ENCODE measurements at places on chromosomes 1 and 21. TPM values are rescaled to one million over a fixed set of nuclear protein-coding genes. Genes with fewer than 3 reads are reported as not detected.

Gene MAP3K21
- 7.3 TPM for total RNA-seq

Gene SPATA21
- total RNA-seq: not detected

Gene LCE1D
- total RNA-seq: not detected

Gene SUMO3
- total RNA-seq: 52.6 TPM

Gene TMEM240
- 2.3 TPM for total RNA-seq

Gene ZFP69
- 3.4 TPM for total RNA-seq

- no peak for ATAC-seq
Measured at GRCh38 chr1:115702959-115703358, 61.2 kb downstream of the VANGL1 start.

- ATAC-seq: peak; percentile 32
Measured at GRCh38 chr1:100152271-100152670, 19.3 kb downstream of the TRMT13 start.

- no peak for ATAC-seq
Measured at GRCh38 chr1:223859058-223859457, 13.3 kb upstream of the TP53BP2 start.

GRCh38 chr1:155649676-155650075, 38.9 kb downstream of the YY1AP1 start:
- ATAC-seq: no peak

DNA sequence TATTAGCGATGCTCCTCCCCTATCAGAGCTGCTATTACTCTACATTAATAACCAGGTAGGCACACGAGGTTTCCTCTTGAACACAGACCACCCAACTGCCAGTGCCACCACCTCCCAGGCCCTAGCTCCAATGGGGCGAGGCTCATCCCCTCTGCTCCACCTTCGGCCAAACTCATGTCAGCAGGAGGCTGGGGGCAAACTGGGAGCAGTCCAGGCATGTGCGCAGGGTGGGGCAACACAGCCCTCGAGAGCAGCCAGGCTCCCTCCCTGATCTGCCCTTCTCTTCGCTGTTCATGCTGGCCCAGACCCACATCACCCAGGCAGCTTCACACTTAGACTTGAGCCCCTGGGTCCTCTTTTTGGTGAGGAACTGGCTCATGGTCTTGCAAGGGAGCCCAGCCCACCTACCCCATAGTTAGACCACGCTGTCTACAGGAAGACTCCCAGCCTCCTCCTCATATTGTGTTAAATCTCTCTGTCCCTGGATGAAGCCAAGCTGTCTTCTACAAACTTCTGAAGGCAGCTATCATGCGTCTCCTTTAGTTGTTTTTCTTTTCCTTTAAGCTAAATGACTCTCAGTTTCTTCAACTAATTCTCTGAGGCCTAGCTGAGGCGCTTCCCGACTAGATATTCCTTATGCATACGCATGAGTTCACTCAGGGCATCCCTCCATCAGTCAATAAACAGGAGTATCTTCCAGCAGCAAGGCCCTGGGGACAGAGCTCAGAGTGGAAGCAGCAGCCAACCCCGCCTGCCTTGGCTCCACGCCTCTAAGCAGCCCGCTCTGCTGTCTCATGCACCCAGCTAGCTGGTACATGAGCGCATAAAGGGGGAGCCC, 12.0 kb downstream of the TMEM9 start:
- no peak for ATAC-seq

- no peak for ATAC-seq
Measured at GRCh38 chr1:18463984-18464664, 16.6 kb upstream of the KLHDC7A start.

GRCh38 chr1:3276341-3276800, 178.1 kb upstream of the ARHGEF16 start:
- no peak for ATAC-seq

DNA sequence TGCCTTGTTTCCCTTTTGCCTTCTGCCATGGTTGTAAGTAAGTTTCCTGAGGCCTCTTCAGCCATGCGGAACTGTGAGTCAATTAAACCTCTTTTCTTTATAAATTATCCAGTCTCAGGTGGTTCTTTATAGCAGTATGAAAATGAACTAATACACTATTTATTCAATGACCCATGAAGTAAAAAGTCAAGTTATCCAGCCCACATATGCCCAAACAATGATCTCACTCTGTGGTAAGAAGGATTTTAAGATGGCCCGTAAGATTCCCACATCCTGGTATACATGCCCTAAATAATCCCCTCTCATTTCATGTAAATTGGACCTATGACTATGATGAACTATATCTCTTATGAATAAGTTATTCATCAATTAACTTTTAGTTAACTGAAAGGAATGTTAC, 1008.3 kb upstream of the B3GALT2 start:
- ATAC-seq: no peak

DNA sequence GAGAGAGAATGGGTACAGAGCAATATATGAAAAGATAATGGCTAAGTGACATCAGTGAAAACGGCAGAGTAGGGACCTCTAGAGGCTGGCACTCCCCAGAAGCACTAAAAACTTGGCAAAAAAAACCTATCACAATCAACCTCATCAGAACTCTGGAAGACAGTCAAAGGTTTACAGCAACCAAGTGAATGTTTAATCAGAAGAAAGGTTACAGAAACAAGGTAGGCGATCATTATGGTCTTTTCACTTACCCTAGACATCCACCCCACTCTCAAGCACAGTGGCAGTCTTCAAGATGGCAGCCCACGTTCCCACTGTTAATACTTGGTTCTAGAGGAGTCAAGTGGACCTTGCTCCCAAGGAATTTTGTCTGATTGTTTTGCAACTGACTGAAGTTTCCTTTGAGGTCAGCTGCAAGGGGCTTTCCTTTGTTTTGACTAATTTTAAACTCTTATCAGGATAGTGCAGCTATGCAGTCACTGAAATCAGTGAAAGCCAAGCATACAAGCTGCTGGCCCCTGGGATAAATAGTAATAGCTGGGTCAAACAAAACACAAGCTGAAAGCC, 7.2 kb downstream of the KIFAP3 start:
- peak; percentile 11 for ATAC-seq

DNA sequence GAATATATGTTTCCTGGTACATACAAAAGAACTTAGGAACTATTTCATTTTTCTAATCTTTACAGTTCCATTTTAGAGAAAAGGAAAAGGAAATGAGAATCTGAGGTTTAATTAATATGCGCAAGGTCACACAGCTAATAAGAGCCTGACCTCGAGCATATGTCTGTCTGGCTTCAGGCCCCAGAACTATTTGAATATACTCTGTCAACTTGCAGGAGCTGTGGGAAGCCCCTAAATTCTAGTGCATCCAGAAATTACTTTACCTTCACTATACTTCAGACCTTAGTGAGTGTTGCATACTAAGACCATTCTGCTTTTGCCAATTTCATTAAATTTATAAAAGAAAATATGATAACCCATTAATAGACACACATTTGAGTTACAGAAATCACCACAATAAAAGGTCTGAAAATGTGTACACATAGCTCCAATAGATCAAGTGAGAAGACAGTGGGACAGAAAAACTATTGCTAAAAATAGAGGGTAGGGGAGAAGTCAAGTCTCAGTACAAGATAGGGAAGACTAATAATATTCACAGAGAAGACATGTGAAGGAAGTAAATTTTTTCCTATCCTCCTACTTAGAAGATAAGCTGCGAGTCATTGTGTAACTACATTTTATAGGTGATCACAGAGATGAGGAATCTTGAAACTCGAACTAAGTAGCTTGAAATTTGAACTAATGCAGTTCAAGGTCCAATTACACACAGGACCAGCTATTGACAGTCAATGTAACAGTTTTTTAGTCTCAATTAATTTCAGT, 3.8 kb downstream of the RGS13 start:
- ATAC-seq: peak; percentile 95

All from activated T-helper 17 cell treated with anti-CD3 and anti-CD28 coated beads, Interleukin-2, amount 50 U/mL, for 72 hours (primary cell).